Right kidney (tissue), 9 donors: ENCODE measurements at places on chromosomes 1 and 21.

DNA sequence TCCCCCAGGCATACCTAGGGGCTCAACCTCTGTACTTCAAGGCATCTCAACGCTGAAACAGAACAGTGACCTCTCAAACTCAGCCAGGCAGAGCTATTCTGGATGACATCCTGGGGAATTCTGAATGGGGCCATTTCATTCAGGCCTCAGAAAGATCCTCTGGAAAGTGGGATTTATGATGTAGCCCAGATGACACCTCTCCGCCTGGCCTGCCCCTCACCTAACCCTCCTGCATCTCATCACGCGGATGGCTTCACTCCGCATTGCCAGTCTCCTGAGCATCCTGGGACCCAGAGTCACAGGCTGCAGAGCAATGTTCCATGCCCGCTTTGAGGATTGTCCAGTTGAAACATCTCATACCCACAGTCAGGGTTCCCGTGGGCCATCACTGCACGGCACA lies 1.2 kb downstream of the SPATA46 start:
- DNase-seq: no peak

- DNase-seq: no peak
Measured at GRCh38 chr21:42571391-42572150, 57.9 kb downstream of the SLC37A1 start.

- no peak for DNase-seq
Measured at GRCh38 chr1:8015036-8015808, 10.9 kb downstream of the ERRFI1 start.

DNA sequence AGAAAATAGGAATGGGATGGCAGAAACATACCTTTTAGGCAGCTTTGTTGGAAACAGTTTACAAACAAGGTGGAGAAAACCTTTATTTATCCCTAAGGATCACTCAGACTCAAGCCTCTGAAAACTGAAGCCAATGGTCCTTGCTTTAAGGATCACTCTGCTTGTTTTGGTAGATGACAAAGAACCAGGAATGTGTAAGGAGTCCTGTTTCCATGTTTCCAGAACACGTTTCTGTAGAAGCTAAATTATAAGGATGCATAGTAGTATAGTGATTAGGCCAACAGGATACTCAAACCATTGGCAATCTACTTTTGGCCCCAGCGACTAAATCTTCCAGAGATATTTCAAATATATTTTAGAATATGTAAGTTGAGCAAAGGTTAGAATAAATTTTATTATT lies 149.1 kb upstream of the HP1BP3 start:
- no peak for DNase-seq

DNA sequence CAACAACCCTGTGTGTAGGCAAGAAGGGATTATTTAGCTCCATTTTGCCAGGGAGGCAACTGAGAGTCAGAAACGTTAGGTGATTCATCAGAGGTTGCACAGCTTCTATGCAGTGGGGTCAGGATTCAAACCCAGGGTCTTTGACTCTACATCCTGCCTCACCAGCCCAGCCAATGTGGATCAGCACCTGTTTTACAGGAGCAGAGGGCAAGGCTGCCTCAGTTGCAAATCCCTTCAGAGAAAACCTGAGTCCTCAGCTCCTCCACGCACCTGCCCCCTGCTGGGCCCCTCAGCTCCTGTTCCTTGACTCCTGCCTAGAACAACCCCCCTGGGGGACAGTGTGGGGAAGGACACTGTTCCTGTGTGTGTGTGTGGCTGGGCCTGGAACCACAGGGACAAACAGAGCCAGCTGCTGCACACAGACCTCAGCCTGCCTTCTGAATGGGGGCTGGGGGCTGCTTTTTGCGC lies 61.6 kb downstream of the LRRN2 start:
- no peak for DNase-seq

GRCh38 chr1:219387211-219387610 lies 213.5 kb downstream of the LYPLAL1 start:
- no peak for DNase-seq

GRCh38 chr1:213669964-213670691 lies 317.6 kb upstream of the PROX1 start:
- DNase-seq: no peak

DNA sequence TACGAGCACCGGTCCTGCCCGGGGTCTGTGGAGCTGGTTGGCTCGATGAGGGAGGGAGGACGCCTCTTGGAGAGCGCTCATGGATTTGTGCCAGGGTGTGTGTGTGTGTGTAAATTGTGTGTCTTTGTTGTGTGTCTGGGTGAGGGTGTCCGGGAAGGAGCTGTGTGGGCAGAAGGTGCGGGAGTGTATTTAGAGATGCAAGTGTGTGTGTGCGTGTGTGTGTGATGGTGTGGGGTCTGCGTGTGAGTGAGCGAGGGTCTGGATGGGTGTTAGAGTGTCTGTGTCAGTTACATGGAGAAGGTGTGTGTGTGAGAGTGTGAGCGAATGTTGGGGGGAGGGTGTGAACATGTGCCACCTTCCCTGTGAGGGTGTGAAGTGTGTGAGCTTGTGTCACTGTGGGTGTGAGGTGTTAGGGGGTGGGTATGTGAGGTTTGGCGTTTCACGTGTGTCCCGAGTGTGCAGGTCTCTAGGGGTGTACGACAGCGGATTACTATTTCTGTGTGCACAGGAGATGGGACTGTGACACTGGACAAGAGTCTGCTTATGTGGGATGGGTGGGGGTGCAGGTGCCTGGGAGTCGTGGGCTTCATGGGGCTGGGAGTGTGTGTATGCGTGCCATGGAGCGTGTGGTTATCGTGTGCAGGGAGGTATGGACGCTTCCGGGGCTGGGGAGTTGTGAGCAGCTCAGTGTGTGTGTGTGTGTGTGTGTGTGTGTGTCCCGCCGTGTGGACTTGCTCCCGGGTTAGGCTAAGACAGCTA lies 880 bp downstream of the IGSF21 start:
- peak; percentile 27 for DNase-seq

DNA sequence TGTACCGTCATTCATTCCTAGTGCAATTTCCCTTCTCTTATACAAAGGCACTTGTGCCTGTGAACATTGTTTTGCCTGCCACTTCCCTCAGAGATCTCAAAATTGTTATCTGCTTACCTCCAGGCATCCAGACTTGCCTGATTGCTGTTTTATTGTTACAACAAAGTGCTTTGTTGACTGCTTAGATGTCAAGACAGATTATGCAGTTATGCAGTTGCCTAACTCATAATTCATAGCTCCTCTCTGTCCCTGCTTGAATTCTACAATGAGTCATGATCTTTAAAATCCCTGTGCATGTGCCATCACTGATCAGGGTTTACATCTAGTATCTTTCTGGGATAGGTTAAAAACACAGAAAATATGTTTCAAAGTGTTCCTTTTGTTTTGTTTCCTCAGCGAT lies 24.5 kb downstream of the CXADR start:
- no peak for DNase-seq

GRCh38 chr1:108000620-108001111 lies 35.7 kb upstream of the VAV3 start:
- peak; percentile 45 for DNase-seq

- DNase-seq: no peak
Measured at GRCh38 chr1:50257940-50258685, 149.4 kb downstream of the ELAVL4 start.

DNA sequence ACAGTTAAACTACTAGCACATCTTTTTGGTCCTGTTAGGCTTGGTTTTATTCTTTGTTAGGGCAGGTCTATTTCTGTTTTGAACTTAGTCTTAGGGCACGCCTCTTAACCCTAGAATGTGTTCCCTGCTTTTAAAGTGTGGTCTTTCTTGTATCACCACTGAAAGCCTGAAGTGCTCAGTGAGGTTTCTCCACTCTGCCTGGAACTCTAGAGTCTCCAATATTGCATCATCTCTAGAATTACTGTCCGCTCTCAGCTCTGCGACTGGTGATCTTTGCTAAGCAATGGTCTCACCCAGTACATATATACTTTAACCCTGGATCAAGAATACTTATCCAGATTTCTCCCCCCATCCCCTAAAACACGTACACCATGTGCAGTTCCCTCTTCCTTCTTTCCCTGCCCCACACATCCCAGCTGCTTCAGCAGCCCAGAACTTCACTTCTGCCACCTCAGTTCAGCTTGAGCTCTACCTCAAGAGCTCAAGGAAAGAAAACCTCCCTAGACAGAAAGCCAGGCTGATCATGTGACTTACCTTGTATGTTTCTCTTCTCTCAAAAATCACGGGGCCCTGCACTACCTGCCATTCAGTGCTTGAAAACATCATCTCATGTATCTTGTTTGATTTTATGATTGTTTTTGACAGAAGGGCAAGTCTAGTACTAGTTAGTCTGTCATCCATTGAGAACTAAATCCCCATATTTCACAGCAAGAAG lies 59.9 kb downstream of the TENT5C start:
- no peak for DNase-seq
